ENCODE measurements at places on chromosomes 16 and 17.

- DNase-seq, result no peak
These were observed 23.8 kb upstream of the ABCC1 start for GRCh38 chr16:15925631-15926030.

GRCh38 chr17:27489045-27489715 is 32.9 kb downstream of the KSR1 start:
- no peak for DNase-seq

GRCh38 chr16:75794426-75794825 is 68.1 kb upstream of the CPHXL start:
- no peak for DNase-seq

GRCh38 chr16:50390371-50390771 is 21.6 kb upstream of the BRD7 start:
- no peak for DNase-seq

DNA sequence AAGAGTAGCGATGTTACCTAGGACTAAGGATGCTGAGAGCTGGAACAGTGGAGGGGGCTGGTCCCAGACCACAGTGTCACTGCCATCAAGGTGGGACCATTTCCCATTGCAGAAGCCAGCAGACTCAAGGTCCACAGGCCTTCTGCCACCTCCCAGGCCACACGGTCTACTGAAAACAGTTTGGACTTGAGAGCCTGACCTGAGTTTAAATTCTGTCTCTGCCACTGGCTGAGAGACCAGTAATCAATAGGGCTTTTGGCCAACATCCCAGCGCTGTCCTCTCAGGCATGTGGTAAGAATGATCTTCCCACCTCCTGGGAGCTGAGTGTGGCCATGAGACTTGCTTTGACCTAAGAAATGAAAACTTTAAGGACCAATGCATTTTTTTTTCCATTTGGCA is 331.4 kb upstream of the CDH5 start:
- DNase-seq, result no peak

DNA sequence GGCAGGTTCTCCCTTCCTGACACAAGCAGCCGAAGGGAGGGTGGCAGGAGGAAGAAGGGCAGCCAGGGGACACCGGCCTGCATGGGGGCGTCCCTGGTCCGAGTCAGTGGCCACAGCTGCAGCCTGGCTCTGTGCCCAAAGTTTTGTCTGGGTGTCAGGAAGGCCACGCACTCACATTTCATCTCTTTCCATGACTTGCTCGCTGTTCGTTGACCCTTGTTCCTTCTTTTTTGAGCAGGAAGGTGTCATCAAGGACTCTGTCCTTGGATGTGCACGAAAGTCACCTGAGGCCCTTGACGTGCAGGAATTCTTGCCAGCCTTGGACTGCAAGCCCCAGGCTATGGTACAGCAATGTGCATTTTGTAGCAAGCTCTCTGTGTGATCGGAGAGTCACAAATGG is 93.3 kb downstream of the TNFRSF13B start:
- DNase-seq, result no peak

DNA sequence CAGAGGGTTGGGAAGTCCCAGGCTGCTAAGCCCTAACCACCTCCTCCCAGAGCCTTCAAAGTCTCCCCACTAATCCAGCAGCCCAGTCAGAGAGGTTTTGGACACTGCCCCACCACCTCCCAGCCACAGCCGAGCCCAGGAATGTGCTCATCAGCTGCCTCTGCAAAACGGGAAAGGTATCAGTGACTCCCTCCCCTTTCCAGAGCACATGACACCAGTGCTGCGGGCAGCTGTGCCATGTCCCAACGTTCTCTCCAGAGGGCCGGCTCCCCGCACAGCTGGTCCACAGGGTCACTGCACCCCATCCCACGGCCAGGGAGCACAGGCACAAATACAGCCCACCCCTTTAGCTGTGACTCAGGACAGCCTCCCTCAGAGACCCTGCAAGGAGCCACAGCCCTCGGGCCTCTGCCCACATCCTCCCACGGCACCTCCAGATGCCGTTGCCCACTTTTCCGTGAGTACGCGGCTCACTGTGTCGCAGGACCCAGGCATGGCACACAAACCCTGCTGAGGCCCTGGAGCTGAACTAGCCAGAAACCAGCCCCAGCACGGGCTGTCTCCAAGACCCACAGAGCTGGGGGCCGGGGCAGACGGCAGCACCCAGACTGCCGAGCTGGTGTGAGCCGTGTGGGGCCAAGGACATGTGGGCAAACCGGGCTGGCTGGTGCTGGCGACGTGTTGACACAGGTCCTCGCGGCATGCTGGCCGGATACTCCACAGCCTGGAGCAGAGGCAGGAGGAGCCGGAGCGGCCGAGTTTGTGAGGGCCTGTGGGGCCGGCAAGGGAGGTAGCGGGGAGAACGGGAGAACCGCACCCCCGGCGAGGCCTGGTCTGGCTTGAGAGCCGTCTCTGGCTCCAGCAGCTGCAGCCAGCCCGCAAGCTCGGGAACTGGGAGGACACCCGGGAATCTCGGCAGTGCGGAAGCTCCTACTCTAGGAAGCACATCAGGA is 6.3 kb upstream of the PPP1R27 start:
- DNase-seq, result no peak

DNA sequence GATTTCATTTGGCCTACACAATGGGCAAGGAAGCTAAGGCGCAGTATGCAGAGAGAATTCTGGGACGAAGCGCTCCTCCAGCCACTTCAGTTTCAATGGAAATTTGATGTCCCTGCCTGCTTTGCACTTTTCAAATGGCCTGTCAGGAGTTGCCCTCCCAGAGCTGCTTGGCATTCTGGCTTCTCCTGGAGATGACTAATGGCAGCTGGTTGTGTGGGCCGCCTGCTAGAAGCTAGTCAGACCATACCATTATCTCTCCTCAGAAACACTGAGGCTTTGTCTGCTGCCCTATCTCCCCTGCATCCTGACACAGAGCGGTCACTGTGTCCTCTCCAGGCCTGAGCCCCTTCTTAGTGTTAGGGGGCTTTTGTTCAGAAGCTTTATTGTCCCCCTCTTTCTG is 180.1 kb downstream of the SPECC1 start:
- DNase-seq, result no peak

DNA sequence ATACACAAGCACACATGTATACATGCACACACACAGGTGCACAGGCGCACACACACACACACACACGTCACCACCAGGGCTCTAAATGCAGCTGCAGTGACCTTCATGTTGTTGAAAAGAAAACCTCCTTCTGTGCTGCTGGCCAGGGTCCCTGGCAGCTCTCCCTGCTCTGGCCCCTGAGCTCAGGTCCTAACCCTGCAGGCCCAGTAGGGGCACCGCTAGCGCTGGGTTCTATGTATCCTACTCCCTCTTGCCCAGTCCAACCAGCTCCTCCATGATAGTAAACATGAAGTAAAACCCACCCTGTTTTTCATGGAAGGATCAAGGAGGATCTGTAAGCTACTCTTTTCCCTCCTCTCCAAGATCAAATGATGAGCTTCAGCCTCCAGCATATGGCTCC is 172.8 kb downstream of the RBFOX3 start:
- DNase-seq, result no peak

DNA sequence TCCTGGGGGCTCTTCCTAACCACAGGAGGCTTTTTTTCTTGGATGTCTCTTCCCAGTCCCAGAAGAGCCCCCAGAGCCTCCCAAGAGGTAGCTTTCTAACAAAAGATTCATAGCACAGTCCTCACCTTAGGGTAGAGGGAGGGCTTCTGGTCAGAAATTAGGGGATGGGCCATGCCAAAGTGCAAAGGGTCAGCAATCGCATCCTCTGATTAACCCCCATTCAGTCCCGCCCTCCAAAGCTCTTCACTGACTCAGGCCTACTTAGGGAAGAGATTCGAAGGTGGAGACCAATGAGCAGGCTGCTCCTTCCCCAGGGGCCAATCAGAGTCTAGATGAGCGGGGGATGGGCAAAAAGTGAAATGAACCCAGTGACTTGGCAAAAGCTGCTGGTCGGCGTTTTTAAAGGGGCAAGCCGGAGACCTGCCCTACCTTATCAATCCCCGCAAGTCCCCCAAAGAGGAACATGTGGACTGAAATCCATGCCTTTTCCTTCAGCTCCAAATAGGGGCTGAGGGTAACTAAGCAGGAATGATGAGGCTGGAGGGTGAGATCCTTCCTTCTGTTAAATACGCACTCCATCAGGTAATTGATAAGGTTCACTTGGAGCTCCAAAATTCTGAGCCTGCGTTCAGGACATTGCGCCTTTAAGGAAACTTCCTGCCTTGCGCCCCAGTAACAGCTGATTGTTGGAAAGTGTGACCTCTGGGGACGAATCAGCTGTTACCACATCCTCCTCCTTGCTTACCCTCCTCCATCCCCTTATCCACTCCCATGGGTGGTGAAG is 6.9 kb upstream of the TLCD2 start:
- peak; percentile 54 for DNase-seq

- DNase-seq, result no peak
These were observed 173.1 kb upstream of the IRX3 start for GRCh38 chr16:54459509-54460262.

GRCh38 chr17:15918661-15919259 is 26.2 kb upstream of the ADORA2B start:
- no peak for DNase-seq

DNA sequence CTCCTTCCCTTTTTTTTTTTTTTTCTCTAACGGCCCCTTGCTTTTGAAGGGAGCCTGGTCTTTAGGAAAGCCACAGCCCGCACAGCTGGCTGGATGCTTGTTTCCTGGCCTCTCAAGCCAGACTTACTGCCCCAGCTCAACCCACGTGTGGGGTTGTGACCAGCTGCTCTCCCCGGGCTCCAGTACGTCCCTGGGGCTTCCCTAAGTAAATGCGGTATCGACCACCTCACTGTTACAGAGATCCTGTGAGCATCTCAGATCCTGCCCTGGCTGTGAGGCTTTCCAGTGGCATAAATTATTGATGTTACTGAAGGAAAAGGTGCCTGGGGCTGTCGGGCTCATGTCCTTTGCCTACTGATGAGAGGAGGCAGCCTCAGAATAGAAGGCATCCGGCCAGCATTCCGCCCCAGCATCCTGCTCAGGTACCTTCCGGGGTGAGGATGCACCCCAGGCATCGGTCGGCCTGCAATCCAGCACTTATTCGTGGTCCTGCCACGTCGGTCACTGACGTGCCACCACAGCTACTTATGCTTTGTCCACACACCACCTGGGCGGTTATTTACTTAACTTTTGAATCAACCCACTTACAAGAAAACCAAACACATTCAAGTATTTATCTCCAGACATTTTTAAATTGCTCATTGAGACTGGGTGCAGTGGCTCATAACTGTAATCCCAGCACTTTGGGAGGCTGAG is 9.6 kb downstream of the GPRC5B start:
- DNase-seq, result no peak

GRCh38 chr16:2150418-2151187 is 2.2 kb downstream of the RAB26 start:
- DNase-seq, result no peak

DNA sequence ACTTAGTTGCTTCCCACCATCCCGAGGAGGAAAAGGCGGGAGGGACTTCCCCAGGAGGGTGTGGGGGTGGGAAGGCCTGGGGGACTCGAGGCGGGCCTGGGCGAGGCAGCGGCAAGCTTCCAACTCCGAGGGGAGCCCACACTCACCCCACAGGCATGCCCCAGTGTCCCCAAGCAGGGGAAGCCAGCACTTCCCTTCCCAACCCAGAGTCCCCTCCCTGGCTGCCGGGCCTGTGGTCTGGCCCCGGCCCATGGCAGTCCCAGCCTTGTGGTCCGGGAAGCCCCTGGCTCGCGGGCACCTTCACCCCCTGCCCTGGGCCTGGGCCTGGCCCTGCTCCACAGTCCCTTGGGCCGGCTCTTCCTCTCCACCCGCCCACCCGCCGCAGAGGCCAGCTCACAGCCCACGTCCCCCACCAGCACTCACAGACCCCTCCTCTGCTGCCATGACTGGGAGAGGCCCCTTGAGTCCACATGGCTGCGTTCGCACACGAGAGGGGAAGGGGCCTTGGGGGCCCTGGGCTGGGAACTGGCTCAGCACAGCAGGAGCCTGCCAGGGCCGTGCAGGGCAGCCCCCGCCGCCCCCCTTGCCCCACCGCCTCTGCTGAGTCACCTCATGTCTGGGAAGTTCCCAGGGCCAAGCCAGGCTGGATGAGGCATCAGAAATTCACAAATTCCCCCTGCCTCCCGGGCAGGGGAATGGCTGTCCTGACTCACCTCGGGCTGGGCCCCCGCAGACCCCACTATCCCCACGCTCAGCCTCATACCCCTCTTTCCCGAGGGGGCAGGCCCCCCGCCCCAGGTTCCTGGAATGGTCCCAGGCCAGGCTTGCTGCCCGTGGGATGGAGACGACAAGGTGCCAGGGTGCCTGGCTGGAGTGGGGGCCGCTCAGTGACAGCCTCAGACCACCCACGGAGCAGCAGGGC is 27.8 kb downstream of the BAHCC1 start:
- no peak for DNase-seq

GRCh38 chr17:57916925-57917858 is 38.0 kb downstream of the CUEDC1 start:
- DNase-seq, result no peak

DNA sequence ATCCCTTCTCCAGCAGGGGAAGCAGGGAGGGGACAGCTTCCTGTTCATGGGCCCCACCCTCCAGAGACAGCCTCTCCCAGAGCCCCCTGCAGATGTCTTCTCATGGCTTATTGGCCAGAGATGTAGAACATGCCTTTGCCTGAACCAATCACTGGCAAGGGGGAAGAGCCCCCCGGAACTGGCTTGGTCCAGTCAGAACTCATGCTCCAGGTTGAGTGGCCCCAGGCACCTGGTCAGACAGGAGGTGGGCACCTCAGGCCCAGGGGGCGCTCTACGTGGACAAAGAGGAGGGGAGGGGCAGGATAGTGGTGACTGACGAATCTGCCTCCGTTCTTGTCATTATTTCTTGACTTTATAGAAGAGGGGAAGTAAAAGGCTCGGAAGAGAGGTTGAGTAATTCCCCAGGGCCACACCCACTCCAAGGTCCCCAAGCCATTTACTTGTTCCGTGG is 23.6 kb downstream of the RAB11FIP4 start:
- no peak for DNase-seq

DNA sequence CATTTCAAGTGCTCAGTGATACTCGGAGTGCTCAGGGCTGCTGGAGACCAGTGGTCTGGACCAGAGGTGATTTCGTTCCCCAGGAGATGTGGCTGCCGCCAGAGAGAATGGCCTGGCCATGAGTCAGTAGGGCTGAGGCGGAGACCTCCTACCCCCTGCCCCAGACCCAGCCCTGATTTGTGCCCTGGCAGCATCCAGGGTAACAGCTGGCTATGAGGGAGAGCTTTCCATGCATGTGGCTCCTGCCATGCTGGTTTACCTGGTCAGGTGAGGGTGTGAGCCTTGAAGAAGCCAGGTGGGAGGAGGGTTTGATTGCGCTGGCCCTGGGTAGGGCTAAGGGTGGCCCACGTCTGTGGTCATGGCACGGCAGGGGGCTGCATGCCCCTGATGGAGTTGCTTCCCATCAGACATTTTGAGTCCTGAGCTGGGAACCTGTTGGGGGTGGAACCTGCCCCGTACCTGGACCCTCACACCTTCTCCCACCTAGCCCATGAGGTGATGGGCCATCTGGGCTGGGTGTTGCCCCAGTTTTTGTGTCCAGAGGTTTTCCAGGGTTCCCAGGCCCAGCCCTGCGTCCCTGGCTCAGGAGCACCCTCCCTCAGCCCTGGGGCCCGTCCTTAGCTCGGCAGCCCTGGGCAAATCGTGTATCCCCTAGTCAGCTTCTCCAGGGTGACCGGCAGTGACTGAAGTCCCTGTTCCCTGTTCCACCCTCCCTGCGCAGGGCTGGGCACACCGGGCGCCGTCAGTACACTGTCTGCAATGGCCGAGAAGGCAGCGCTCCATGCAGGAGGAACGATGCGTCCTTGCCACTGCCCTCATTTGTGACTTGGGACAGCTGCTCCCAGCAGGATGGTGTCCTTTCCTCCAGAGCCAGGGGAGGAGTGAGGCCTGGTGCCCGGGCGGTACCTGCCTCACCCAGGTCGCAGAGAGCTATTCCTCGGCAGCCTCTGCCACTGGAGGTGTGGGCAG is 9.0 kb upstream of the CSNK1D start:
- DNase-seq, result no peak

- DNase-seq, result no peak
These were observed 5.4 kb upstream of the NHERF1 start for GRCh38 chr17:74742978-74743545.

All from activated CD8-positive, alpha-beta memory T cell treated with anti-CD3 and anti-CD28 coated beads for 1 hour (primary cell).